Sigmoid colon (tissue), 7 donors: ENCODE measurements at places on chromosomes 5 and 9. TPM values are rescaled to one million over a fixed set of nuclear protein-coding genes. Genes with fewer than 3 reads are reported as not detected.

GRCh38 chr5:55650386-55650785 is 61.7 kb downstream of the SLC38A9 start:
- H3K4me1 ChIP-seq = no peaks in the 10 kb centered on the region
- peak overlapping the region; percentile 30 for H3K27ac ChIP-seq
- H3K36me3 ChIP-seq = no peaks in the 10 kb centered on the region
- H3K4me3 ChIP-seq = no peak overlapping the region
- no peaks in the 10 kb centered on the region for H3K27me3 ChIP-seq

GRCh38 chr5:1052076-1052475 is 43.5 kb downstream of the NKD2 start:
- no peaks in the 10 kb centered on the region for H3K27me3 ChIP-seq
- peaks cover 68% of the 10 kb centered on the region for H3K36me3 ChIP-seq

GRCh38 chr5:180344696-180344999 is 8.5 kb downstream of the GFPT2 start:
- H3K27me3 ChIP-seq = no peaks in the 10 kb centered on the region
- H3K4me3 ChIP-seq = no peak overlapping the region
- DNase-seq = no peak
- H3K36me3 ChIP-seq = no peaks in the 10 kb centered on the region

The PCDH1 gene
- total RNA-seq = 13.6 TPM

DNA sequence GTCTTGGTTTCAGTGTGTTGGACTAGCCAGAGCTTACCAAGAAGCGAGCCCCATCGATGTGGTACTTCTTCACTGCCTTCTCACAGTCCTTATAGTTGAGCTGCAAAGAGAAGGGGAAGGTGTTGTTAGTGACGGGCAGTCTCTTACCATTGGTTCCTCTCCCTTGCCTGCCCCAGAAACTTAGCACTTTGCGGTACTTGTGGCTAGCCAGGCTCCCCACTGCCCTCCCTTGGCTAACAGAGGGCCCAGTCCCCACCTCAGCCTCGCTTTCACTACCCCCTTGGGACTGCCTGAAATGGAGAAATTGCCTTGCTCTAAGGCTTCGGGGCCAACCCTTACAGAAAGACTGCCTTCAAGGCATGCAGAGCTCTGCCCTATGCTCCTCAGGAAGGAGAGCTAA is 4.3 kb downstream of the LCP2 start:
- H3K4me3 ChIP-seq = no peak overlapping the region
- H3K27ac ChIP-seq = no peak overlapping the region
- peak; percentile 69 for DNase-seq
- H3K4me1 ChIP-seq = peaks cover 7% of the 10 kb centered on the region
- H3K27me3 ChIP-seq = no peaks in the 10 kb centered on the region
- H3K36me3 ChIP-seq = no peaks in the 10 kb centered on the region
